ENCODE measurements at places on chromosomes 6 and 20.

- no peak for DNase-seq
Observed at GRCh38 chr6:118578617-118579016, 30.5 kb downstream of the PLN start.

DNA sequence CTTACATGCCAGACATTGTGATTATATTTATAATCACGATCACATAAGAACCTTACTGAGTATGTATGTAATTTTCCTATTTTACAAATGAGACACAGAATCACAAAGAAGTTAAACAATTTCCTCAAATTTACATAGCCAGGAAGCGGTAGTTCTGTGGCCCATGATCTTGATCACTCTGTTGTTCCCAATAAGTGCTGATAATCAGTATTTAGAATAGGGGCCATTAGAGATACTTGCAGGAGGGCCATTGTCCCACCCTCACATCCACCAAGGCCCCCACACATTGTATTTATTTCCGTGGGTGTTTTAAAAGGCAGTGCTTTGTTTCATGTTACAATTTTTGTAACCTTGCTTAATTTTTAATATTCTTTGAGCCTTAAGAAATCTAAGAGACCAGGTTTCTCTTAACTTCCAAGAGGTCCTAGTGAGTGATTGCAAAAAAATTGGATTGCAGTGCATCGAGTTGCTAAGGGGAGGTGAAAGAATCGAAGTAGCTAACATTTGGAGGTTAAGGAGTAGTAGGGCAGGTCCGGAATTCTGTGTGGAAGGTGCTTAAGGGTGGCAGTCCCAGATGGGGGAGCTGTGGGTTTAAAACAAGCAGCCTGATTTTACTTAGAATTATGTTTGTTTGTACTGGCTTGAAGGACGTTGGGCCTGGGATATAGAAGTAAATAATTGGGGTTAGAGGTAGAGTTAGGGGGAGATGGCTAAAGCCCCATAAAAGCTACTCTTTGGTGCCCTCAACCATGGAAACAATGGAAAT is 339.4 kb downstream of the CDKAL1 start:
- no peak for DNase-seq

DNA sequence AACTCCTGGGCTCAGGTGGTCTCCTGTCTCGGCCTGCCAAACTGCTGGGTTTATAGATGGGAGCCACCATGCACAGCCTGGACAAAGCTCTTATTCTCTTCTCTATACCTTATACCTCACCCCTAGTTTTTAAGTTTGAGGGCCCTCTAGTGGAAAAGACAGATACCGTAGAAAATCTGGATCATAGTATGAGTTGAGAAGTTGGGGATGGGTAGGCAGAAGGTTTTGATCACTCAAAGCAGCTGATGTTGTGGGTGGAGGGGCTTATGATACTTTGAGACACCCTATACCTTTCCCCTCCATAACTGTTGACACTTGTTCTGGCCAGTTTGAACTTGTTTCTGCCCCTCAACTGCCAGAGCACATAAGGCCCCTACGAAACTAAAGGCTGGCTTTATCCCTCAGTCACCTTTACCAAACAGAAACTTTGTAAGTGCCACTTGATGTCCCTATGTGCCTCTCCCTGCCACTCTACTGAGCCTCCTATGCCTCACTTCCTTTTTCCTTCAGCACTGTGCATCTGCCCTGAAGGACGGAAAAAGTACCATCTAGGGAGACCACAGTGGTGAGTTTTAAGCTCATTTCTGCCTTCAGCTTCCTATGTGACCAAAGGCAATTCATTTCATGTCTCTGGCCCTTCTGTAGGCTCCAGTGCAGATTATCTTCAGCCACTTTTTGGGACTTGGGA is 28.6 kb downstream of the RALY start:
- DNase-seq: no peak

- DNase-seq: no peak
Observed at GRCh38 chr6:37050045-37050853, 44.8 kb downstream of the FGD2 start.

- no peak for DNase-seq
Observed at GRCh38 chr20:1854246-1854645, 41.0 kb upstream of the SIRPA start.

GRCh38 chr6:124993327-124993726 is 31.1 kb downstream of the RNF217 start:
- no peak for DNase-seq

DNA sequence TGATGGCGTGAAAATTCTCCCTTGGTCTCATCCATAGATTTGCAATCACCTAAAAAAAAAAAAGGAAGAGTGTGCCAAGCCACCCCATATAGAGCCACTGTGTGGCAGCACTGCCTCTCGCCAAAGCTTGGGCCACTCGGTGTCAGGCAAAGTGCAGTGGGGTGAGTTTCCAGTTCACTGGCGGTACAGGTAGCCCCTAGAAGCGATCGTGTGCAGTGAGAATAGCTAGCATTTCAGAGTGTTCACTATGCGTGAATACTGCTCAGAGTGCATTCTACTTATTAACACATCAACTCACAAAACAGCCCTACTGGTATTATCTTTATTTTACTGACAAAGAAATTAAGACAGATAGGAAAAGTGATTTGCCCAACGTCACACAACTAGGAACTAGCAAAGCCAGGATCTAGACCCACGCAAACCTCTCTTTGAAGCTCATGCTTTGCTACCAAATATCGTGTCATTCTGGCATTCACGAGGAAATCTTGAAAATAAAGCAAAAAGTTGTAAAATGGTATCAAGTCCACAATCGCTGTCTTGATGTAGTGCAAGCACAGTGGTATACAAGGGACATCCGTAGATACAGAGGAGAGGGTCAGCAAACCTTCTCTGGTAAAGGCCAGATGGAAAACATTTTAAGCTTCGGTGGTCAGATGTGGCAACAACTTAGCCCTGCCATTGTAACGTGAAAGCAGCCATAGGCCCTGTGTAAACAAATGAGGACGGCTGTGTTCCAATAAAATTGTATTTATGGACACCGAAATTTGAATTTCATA is 10.4 kb upstream of the GCNT2 start:
- no peak for DNase-seq

DNA sequence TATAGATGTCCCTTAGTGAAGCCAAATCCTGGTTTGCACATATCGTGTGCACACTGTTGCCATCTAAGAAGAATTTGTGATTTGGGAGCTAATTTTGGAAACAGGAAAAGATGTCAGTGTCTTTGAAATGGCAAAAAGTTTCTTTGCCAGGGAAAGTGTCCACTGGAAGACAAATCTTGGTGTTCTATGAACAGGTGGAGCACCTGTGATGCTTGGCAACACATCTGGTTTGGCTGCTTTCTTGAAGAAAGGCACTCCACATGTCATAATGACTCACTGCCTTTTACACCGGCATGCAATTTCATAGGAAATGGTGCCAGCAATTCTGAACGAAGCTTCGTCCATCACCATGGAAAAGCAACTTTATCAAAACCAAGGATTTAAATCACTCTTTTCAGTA is 1040.0 kb upstream of the MAP3K7 start:
- DNase-seq: no peak

DNA sequence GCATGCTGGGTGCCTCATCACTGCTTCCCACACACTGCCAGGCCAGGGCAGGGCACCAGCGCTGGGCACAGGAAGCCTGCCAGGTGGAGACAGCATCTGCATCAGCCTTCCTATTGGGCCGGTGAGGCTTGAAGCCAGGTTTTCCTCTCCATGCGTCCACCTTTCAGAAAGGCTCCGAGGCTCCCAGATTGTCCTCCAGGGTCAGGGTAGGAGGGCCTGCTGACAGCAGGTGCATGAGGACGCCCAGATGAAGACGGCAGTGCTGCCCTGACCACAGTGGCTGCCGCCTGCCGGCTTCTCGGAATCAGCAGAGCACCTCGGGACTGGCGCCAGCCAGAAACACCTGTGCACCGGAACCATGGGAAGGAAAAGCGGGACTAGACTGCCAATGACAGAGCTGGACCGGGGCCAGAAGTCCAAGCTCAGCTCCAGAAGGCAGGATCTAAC is 170.5 kb upstream of the CST7 start:
- DNase-seq: no peak
